ENCODE measurements at places on chromosomes 4 and X.

DNA sequence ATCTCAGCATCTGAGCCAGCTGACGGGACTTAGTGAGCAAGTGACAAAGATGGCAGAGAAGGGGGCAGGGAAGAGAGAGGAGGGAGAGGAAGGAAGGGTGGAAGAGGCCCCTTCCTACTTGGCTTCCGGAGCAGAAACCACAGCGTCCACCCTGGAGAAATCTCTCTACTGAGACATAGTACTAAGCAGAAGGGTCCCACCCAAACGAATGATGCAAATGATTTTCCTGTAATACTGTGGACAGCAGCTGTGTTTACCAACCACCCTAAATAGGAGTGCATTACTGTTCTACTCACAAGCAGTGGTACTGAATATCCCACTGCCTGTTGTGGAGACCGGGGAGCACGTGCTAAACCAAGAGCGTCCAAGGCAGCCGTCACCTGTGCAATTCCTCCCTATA, 29.4 kb downstream of the DTHD1 start:
- no peak for DNase-seq

GRCh38 chr4:87211249-87211952, 9.0 kb downstream of the KLHL8 start:
- DNase-seq, result no peak

- no peak for DNase-seq
These were observed 49.4 kb downstream of the ITIH6 start for GRCh38 chrX:54748626-54749025.

DNA sequence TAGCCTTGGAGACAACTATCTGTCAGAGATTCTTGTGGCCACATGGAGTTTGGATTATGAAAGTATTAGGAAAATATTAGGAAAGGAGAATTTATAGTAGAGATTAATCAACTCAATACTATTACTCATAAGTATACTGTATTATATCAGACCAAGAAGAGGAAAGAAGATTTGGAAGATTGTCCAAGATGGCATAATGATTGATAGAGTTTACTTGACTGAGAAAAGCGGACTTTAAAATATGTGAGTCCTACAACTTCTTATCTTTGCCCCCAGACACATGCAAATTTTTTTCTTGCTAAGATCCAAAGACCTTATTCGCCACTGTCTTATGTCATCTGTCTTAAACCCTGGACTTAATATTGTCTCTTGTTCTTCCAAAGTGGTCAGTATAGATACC, 54.8 kb upstream of the SHISA3 start:
- no peak for DNase-seq

DNA sequence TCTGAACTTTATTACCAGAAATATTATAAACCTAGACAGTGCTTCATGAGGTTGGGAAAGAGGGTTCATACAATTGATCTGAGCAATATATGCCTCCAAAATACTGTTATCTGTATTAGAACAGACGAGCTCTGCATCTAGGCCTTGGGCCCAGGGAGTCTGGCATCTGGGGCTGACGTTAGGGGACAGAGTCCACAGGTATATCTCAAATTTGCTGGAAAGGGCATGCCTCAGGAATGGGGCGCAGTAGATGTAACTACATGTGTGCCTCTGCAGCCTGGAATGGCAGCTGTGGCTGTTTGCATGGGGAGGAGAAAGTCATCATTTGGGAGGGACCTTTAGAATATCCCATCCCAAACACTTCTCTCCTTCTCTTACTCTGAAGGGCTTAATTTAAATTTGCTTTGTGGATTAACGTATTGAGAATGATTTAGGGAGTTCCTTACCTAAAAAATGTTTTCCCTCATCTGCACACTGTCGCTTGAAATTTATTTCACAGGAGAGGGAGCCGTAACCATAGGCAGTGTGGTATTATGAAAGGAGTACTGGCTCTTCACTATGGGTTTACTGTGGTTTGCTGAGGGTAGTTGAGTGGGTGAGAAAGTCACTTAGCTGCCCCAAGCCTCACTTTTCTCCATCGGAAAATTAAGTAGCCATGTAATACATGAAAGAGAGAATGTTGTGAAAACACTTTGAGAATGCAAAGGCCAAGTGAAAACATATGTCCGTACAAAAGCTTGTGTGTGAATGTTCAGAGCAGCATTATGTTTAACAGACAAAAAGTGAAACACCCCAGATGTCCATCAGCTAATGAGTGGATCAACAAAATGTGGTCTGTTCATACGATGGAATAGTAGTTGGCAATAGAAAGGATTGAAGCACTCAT, 5.9 kb downstream of the ADD1 start:
- DNase-seq, result peak; percentile 8

- no peak for DNase-seq
These were observed 19.5 kb downstream of the ZAR1 start for GRCh38 chr4:48509543-48509942.
